ENCODE measurements at places on chromosomes 11 and 22. TPM values are rescaled to one million over a fixed set of nuclear protein-coding genes. Genes with fewer than 3 reads are reported as not detected.

NRIP3 gene
- polyA plus RNA-seq, result 0.57 TPM

DNA sequence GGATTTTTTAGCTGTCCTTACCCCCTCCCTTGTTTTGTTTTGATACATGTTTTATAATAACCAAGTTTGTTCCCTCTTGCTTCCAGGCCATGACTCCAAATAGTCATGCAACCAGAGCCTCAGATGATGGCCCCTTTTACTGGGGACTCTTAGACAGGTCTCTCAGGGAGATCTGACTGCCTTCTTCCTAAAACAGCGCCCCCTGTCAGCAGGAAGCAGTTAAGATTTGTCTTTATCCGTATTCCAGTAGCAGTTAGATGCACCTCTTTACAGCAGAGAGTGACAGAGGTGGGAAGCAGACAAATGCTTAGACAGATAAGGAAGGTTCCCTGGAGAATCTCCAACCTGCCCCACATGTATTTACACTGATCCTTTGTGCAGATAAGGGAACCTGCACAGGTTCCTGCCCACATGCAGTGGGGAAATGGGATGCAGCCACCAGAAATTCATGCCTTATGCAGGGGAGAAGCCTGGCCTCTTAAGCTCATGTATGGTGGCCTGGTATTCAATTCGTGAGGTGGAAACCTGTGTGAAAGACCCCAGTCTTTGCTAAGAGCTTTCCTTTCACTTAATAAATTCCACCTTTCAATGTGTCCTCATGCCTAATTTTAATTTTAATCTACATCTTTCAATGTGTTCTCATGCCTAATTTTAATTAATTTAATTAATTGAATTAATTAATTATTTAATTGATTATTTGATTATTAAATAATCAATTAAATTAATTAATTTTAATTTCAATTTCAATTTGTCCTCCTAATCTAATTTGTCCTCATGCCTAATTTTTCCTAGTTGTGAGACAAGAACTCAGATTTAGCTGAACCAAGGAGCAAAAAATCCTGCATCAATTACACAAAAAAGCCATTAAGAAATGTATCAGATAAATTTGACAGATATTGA, 11.5 kb upstream of the GLYAT start:
- peak; percentile 8 for DNase-seq

- no peak for DNase-seq
Measured at GRCh38 chr11:128964463-128964930, 21.8 kb upstream of the TP53AIP1 start.

GRCh38 chr11:1531449-1532013, 40.5 kb downstream of the DUSP8 start:
- DNase-seq, result no peak

- DNase-seq, result no peak
Measured at GRCh38 chr22:31987218-31987617, 42.9 kb downstream of the YWHAH start.
